Neural progenitor cell (in vitro differentiated cells): ENCODE measurements at places on chromosomes 13 and 19.

DNA sequence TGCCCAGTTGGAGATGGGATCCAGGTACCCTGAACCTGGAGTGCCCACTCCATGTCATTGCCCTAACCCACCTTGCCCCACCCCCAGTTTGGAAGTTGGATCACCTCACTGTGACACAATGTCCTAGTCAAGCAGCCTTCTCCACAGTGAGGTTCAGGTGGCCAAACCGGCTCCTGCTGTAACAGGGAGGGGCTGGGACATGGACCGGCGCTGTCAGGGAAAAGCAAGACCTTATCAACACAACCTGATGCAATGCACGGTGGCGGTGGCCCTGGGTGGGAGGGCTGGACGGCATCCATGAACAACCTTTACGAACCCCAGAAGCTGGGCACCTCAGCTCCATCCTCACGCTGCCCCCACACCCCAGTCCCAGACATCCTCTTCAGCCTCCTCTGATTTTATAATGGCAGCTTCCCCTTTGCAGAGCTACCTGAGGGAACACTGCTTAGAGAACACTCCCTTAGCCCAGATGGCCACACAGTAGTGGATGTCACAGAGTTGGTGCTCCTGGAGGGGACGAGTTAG, 1.6 kb upstream of the KRTDAP start:
- DNase-seq, result no peak
- no peak overlapping the region for H3K4me3 ChIP-seq
- H3K4me1 ChIP-seq, result no peaks in the 10 kb centered on the region
- H3K27ac ChIP-seq, result no peak overlapping the region

GRCh38 chr19:13404236-13404635, 102.0 kb downstream of the CACNA1A start:
- no peak overlapping the region for H3K27ac ChIP-seq
- H3K4me3 ChIP-seq, result no peak overlapping the region
- no peak for DNase-seq
- H3K36me3 ChIP-seq, result no peaks in the 10 kb centered on the region
- H3K27me3 ChIP-seq, result no peaks in the 10 kb centered on the region
- H3K4me1 ChIP-seq, result peaks cover 6% of the 10 kb centered on the region

GRCh38 chr13:77544355-77544754, 8.8 kb downstream of the SCEL start:
- no peak overlapping the region for H3K4me3 ChIP-seq
- no peak overlapping the region for H3K27ac ChIP-seq
- no peaks in the 10 kb centered on the region for H3K36me3 ChIP-seq
- no peaks in the 10 kb centered on the region for H3K4me1 ChIP-seq
- H3K27me3 ChIP-seq, result no peaks in the 10 kb centered on the region

GRCh38 chr13:76709851-76710250, 176.4 kb downstream of the KCTD12 start:
- no peak overlapping the region for H3K27ac ChIP-seq
- H3K36me3 ChIP-seq, result no peaks in the 10 kb centered on the region
- H3K4me1 ChIP-seq, result peaks cover 1% of the 10 kb centered on the region

GRCh38 chr19:48770734-48771472, 15.6 kb downstream of the FGF21 start:
- DNase-seq, result no peak
- H3K27me3 ChIP-seq, result no peaks in the 10 kb centered on the region
- no peaks in the 10 kb centered on the region for H3K36me3 ChIP-seq
- no peak overlapping the region for H3K27ac ChIP-seq
- no peaks in the 10 kb centered on the region for H3K4me1 ChIP-seq

DNA sequence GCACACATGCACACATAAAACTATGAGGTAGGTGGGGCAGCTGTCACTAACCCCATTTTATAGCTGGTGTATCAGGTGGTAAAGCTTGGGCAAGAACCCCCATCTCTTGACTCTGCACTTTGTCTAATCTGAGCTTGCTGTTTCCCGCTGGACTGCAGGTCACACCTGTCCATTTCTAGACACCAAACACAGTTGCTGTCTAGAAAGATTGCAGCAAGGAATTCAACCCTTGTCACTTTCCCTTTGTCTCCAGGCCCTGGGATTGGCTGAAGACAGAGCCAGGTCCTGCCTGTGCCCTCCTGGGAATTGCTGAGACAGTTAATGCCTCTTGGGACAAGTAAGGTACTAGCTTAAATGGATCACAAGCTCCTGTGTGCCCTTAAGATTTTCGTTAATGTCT, 83.8 kb downstream of the RNASEH2B start:
- H3K27ac ChIP-seq, result no peak overlapping the region
- no peaks in the 10 kb centered on the region for H3K27me3 ChIP-seq
- H3K36me3 ChIP-seq, result no peaks in the 10 kb centered on the region
- H3K4me1 ChIP-seq, result peaks cover 33% of the 10 kb centered on the region
